Naive thymus-derived CD4-positive, alpha-beta T cell (primary cell): ENCODE measurements at places on chromosomes 13 and 19. TPM values are rescaled to one million over a fixed set of nuclear protein-coding genes. Genes with fewer than 3 reads are reported as not detected.

GRCh38 chr19:6455924-6456323 lies 3.7 kb downstream of the SLC25A23 start:
- DNase-seq: no peak
- no peaks in the 10 kb centered on the region for H3K27me3 ChIP-seq
- no peak overlapping the region for H3K27ac ChIP-seq
- H3K4me1 ChIP-seq: no peaks in the 10 kb centered on the region
- no peak overlapping the region for H3K4me3 ChIP-seq
- H3K36me3 ChIP-seq: peaks cover 40% of the 10 kb centered on the region

DNA sequence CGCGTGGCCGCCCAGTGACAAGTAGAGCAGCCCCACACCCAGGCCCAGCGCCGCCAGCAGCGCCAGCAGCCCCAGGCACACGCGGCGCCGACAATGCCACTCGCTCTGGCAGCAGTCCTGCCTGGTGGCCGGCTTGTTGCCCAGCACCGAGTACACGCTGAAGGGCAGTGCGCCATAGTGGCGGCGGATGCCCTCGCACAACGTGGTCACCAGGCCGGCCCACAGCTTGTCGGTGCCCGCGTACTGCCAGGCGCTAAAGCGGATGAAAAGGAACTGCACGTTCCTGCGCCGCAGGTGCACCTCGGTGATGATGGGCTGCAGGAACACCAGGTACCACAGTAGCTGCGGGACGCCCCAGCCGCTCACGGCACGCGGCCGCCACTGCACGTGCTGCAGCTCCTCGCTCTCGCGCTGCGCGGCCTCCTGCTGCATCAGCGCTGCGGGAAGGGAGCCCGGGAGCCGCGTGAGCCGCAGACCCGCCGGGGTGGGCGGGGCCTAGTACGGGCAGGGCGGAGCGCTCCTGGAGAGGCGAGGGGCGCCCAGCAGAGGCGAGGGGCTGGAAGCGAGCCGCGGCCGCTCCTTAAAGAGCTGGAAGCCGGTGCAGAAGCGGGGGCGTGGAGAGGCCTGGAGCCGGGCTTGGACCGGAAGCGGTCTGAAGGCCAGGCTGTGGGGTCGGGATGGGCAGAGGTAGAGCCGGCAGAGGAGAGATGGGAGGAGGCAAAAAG lies 7.3 kb downstream of the NKPD1 start:
- peaks cover 21% of the 10 kb centered on the region for H3K4me1 ChIP-seq
- peak overlapping the region; percentile 51 for H3K4me3 ChIP-seq
- H3K36me3 ChIP-seq: no peaks in the 10 kb centered on the region
- H3K27me3 ChIP-seq: no peaks in the 10 kb centered on the region

- no peaks in the 10 kb centered on the region for H3K36me3 ChIP-seq
- H3K4me1 ChIP-seq: no peaks in the 10 kb centered on the region
- H3K27ac ChIP-seq: no peak overlapping the region
- H3K27me3 ChIP-seq: no peaks in the 10 kb centered on the region
- H3K4me3 ChIP-seq: no peak overlapping the region
These were observed 280.2 kb upstream of the EDNRB start for GRCh38 chr13:78198821-78199220.

- no peak overlapping the region for H3K4me3 ChIP-seq
- no peak for DNase-seq
- H3K27ac ChIP-seq: no peak overlapping the region
These were observed 6.3 kb downstream of the IRGQ start for GRCh38 chr19:43589678-43590077.

- H3K27me3 ChIP-seq: no peaks in the 10 kb centered on the region
- peaks cover 77% of the 10 kb centered on the region for H3K36me3 ChIP-seq
- H3K4me3 ChIP-seq: no peak overlapping the region
These were observed 26.9 kb downstream of the TMED1 start for GRCh38 chr19:10808937-10809649.

DNA sequence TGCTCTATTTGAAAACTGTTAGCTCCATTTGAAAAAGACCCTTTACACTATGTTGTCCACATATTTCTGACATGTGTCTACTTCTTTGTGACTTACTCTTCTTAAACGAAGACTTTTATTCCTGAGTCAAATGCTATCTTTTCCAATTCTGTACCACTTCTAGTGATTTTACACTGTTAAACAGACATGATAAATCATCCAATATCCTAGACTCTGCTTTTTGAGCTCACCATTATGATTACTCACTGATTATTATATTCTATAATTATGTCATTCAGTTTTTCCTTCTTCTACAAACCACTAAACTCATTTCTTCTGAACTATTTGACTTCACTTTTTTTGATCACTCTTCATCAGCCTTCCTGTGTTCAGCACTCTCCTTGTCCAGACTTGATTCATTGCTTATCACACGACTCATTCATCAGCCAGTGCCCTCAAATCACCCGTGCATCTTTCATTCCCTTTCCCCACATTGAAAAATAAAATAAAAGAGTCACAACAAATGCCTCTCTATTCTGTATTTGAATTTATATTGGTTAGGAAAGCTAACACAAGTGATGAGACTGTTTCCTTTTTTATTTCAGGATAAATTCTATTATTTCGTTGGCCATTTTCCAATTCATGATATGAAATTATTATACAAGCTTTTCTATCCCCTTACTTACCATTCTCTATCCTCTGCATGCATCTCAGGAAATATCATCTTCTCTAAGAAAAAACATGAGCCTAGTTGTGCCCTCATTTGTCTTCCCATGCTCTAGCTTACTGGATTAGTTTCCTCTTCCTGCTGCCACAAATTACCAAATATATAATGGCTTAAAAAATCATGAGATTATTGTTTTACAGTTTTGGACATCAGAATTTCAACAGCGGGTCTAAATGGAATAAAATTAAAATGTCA lies 1482.1 kb upstream of the MIR17HG start:
- DNase-seq: no peak
- no peaks in the 10 kb centered on the region for H3K4me1 ChIP-seq
- H3K36me3 ChIP-seq: no peaks in the 10 kb centered on the region
- H3K27me3 ChIP-seq: no peaks in the 10 kb centered on the region
- H3K4me3 ChIP-seq: no peak overlapping the region

The GSX1 gene
- not detected for polyA plus RNA-seq

- H3K4me3 ChIP-seq: no peak overlapping the region
- no peak for DNase-seq
- H3K27ac ChIP-seq: no peak overlapping the region
- no peaks in the 10 kb centered on the region for H3K36me3 ChIP-seq
These were observed 265.7 kb downstream of the ABCC4 start for GRCh38 chr13:95035311-95036109.

DNA sequence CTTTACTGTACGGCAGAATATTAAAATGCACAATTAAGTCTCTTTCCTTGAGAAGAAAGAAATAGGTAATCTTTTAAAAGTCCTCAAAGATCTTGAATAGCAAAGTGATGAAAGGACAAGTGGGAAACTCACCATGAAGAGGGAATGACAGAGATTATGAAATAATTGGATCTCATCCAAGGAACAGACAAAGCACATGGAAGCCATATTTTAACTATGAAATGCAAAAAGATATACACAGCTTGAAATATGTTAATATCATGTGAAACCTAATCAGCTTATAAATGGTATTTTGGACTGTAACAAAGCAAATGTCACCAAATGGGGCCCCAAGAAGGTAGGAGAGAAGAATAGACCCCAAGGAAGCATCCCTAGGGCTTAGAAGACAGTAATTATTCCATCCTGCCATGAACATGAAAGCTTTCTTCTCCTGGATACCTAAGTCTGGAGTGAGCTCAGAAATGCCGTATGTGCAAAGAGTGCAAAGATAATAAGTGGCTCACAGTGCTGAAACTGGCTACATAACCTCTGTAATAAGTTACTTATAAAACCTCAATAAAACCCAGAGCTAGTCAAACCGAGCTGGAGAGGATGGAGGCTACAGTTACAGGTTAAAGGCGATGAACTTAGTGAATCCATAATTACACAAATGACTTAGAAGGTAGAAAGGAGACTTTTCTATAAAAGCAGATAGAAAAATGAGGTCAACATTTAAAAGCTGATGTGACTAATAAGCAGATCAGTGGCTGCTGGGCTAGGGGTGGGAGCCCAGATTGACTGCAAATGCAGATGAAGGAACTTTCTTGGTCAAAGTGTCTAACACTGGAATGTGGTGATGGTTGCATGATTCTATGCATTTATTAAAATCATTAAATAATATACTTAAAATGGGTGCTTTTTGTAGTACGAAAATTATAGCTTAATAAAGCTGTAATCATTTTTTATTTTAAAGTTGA lies 34.4 kb downstream of the DCLK1 start:
- H3K27me3 ChIP-seq: no peaks in the 10 kb centered on the region
- no peak overlapping the region for H3K27ac ChIP-seq
- no peaks in the 10 kb centered on the region for H3K36me3 ChIP-seq
- no peak overlapping the region for H3K4me3 ChIP-seq

The ZNF780A gene
- polyA plus RNA-seq: 21.2 TPM

- no peaks in the 10 kb centered on the region for H3K36me3 ChIP-seq
- H3K4me1 ChIP-seq: no peaks in the 10 kb centered on the region
- no peak overlapping the region for H3K4me3 ChIP-seq
- no peak for DNase-seq
- no peak overlapping the region for H3K27ac ChIP-seq
These were observed 88.6 kb upstream of the MBNL2 start for GRCh38 chr13:97133554-97133953.

DNA sequence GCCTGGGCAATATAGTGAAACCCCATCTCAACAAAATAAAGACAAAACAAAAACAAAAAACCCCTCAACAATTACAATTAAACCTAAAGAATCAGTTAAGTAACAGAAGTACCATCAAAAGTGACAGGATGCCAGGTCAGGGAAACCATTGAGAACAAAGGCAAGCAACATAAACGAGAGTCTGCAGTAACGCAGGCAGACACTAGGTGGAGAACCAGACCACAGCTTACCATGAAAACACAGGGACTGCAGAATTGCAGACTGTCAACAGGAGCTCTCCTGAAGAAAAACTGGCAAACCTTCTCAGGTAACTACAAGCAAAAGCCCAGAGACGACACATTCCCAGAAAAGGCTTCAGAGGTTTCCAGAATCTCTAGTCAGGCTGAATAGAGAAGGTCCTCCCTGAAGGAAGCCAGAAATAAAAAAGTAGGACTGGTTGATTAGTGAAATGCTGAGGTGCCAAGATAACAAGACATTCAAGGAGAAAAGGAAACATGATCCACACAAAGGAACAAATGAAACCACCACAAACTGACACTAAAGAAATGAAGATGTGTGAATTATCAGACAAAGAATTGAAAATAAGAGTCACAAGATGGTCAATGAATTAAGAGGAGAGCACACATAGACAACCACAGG lies 2.2 kb upstream of the ZNF665 start:
- H3K36me3 ChIP-seq: no peaks in the 10 kb centered on the region
- H3K4me1 ChIP-seq: peaks cover 9% of the 10 kb centered on the region
- H3K27me3 ChIP-seq: no peaks in the 10 kb centered on the region
- no peak overlapping the region for H3K4me3 ChIP-seq
- no peak overlapping the region for H3K27ac ChIP-seq
